ENCODE measurements at places on chromosomes 7 and 10.

GRCh38 chr10:96758423-96758822, 38.1 kb upstream of the PIK3AP1 start:
- DNase-seq: no peak

GRCh38 chr10:17085011-17085725, 44.4 kb downstream of the CUBN start:
- no peak for DNase-seq

DNA sequence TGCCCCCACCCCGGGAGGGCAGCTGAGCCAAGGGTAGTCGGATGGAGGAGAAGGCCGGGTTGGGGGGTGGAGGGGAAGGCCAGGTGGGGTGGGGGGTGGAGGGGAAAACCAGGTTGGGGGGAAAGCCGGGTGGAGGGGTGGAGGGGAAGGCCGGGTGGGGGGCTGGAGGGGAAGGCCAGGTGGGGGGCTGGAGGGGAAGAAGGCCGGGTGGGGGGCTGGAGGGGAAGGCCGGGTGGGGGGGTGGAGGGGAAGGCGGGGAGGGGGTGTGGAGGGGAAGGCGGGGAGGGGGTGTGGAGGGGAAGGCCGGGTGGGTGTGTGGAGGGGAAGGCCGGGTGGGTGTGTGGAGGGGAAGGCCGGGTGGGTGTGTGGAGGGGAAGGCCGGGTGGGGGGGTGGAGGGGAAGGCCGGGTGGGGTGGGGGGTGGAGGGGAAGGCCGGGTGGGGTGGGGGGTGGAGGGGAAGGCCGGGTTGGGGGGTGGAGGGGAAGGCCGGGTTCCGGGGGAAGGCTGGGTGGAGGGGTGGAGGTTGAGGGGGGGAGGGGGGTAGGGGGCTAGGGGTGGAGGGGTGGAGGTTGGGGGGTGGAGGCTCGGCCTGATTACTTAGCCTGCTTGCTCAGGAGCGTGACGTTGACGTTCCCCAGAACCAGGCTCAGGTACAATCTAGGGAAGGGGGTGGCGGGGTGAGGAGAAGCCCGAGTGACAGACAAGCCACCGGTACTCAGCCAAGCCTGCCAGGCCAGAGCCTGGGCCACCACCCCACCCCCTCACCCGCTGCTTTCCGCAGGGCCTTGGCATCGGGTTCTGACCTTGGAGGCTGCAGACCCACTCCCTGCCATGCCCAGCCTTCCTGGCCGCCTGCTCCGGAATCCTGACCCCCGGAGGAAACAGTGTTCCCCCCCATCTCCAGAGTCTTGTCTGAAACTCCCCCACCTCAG, 5.6 kb downstream of the TMEM120A start:
- DNase-seq: no peak

GRCh38 chr10:115572740-115573455, 479.7 kb downstream of the ATRNL1 start:
- no peak for DNase-seq
